ENCODE measurements at places on chromosomes 7 and 10.
A peak's percentile ranks its signal among the peaks of the same experiment; 100 is the strongest.

DNA sequence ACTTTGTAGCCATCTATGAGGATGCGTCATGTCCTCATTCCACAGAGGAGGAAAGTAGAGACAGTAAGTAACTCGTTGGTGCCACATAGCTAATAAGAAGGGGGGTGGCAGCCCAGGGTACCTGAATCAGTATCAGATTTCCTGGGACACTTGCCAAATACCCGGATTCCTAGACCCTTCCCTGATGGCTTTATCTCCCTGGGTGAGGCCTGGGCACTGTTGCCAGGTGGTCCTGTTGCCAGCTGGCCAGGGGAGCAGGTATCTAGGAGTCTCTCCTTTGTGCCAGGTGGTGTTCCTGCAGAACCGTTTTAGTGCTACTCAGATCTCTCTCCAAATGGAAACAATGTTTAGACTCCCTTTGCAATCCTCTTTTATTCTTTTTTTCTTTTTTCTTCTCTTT lies 12.7 kb downstream of the SLC29A3 start:
- no peak for DNase-seq

DNA sequence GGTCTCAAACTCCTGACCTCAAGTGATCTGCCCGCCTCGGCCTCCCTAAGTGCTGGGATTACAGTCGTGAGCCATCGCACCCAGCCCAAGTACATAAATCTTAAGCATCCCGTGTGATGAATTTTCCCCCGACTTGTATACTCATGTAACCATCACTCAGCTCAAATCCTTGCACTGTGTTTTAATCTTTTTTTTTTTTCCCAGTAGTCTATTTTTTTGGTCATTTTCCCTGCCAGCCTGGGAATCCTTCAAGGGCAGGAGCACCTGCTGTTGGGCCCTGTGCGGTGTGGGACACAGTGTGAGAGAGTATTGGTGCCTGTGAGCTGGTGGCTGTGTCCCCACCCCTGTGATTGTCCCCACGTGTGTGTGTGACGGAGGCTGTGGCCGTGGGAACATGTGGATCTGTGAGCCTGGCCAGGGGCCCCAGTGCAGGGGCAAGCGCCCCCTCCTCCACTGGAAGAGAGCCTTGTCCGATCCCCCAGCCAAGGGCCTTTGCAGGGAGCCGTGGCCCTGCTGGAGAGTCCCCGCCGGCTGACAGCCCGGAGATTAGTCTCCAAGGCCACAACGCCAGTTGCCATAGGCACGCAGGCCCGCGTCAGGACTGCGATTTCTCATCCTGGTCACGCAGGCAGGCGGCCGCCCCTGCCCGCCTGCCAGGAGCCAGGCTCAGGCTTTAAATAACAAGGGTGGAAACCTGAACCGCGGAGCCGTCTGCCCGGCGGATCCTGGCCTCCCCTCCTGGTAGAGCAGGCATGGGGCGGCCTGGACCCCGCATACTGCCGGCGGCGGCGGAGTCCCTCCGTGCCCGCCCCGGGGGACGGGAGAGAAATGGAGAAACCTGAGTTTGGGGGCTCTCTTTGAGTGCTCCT lies 26.5 kb downstream of the GTF2IRD1 start:
- no peak for DNase-seq

- no peak for DNase-seq
These were observed 45.6 kb downstream of the AUTS2 start for GRCh38 chr7:69643708-69644445.

DNA sequence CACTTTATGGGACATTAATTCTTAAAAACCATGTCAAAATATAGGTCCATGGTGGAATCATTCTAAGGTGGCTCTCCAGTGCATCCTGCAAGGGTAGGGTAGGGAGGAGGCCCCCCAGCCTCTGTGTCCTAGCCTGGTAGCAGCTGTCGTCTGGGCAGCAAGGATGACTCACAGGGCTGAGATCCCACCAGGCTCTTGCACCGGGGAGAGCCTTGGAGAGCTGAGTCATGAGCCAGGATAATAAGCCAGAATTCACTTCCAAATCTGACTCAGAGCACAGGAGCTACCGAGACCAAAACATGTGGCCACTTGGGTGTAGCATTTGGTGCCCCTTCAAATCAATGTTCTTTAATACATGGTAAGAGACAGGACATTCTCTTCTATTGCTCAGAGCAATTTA lies 298.5 kb downstream of the NEBL start:
- no peak for DNase-seq

DNA sequence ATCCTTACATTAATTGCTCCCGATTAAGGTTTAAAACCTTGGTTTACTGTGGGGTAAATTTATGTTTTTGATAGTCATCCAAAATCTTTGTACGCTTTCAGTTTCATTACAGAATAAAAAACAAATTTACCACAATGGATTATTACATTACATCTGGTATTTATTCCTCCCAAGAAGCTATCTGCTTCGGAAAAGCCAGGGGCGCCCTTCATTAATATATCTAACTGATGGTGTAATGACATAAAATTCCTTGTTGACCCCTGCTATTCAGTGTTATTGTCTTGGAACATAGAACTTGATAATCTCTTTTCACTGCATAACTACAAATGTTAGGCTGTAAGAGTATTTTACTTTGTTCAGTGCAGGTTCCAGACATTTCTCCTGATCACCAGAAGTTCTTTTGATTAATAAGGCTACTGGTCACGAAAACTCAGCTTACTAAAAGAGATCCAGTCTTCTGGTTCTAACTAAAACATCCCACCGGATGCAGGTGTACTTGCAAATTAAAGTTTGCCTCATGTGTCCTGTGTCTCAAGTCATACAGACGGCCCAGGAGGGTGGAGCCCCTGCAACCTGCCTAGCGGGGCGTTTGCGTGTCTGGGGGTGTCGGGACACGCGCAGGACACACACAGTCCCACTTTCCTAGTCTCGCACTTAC lies 581 bp upstream of the GLCCI1 start:
- no peak for DNase-seq

DNA sequence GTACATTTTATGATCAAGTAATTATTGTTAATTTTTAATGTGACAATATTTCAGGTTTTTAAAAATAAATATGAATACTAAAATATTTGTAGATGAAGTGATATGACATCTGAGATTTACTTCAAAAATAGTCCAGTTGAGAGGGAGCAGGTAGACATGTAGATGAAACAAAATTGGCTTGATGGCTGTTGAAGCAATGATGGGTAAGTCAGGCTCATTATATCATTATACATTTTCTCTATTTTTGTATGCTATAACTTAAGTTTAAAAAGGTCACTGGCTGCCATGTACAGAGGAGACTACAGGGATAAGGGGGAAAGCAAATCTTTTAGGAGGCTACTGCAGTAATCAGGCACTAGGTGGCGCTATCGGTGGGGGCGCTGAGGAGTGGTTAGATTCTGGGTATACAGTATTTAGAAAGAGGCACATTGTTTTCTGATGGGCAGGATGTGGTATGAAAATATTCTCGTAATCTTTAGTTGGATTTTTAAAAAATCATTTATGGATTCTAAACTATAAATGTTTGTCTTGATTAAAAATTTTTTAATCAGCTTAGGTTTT lies 189.8 kb upstream of the IMMP2L start:
- DNase-seq, result peak; percentile 59

GRCh38 chr10:96511044-96511945 lies 2.4 kb downstream of the TLL2 start:
- DNase-seq, result no peak

DNA sequence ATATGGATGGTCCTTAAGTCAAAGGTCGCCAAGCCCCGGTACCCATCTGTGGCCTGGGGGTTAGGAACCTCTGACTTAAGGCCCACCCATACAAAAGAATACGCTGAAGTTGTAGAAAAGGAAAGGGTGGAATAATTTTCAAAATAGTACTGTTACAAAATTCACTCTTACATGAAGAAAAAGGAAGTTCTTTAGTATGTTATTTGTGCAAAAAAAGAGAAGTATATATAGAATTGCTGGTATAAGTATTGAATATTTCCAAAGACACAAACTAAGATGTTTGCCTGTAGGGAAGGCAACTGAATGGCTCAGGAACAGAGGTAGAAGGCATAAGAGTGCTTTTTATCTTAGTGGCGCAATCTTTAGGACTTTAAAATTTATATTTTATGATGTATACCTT lies 78.7 kb downstream of the PRLHR start:
- DNase-seq, result no peak

DNA sequence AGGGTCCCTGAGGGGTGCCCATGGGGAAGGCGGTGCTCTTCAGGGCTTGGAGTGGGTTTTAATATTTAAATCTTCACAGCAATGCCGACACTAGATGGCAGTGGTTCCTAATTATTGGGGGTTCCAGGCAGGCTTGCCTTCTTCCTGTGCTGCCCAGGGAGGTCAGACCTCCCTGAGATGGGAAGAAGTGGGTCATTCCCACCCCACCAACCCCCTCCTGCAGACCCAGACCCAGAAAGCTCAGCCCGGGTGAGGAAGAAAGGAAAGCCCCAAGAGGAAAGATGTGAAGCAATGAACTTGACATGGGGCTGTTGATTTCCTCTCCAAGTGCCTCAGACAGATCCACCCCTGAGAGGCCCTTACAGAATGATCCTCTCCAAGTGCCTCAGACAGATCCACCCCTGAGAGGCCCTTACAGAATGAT lies 85.1 kb upstream of the LANCL2 start:
- no peak for DNase-seq

- DNase-seq, result peak; percentile 55
These were observed 41.1 kb downstream of the INSIG1 start for GRCh38 chr7:155338632-155339320.

GRCh38 chr7:55055479-55055878 lies 36.7 kb downstream of the EGFR start:
- DNase-seq, result no peak

- no peak for DNase-seq
These were observed 106.6 kb upstream of the RNF32 start for GRCh38 chr7:156533964-156534363.

DNA sequence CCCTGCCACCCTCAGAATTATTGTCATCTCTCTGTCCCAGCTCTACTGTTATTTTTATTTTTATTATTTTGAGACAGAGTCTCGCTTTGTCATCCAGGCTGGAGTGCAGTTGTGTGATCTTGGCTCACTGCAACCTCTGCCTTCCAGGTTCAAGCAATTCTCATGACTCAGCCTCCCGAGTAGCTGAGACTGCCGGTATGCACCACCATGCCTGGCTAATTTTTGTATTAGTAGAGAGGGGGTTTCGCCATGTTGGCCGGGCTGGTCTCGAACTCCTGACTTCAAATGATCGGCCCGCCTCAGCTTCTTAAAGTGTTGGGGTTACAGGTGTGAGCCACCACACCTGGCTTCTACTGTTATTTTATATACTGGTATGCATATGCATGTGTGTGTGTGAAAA lies 11.0 kb downstream of the CALHM2 start:
- DNase-seq, result no peak

DNA sequence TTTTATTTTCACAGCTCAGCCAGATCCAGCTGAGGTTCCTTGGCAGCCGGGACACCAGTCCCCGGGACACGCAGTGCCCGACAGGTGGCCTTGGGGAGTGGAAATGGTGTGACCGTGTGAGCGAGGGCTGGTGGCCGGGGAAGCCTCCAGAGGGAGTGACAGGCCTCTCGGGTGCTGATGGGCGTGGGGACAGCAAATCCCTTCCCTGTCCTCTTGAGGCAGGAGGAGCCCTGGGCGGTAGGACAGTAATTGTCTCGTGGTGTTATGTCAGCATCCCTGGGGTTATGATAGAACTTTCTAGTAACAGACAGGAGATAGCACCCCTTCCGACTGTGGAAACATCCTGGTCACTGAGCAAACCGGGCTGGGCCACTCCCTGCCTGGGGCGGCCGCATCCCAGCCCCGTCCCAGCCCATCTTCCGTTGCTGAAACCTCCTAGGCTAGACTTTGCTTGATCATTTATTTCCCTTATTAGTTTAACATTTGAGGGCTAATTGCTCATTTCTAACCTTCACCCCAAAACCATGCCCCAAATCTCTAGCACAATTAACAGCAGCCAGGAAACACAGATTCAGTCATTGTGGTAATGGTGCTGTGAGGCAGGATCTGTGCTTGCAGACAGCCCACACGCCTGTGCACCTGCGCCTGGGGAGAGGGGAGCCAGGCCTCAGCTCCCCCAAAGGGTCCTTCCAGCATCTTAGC lies 63.3 kb downstream of the ELFN1 start:
- DNase-seq, result no peak

DNA sequence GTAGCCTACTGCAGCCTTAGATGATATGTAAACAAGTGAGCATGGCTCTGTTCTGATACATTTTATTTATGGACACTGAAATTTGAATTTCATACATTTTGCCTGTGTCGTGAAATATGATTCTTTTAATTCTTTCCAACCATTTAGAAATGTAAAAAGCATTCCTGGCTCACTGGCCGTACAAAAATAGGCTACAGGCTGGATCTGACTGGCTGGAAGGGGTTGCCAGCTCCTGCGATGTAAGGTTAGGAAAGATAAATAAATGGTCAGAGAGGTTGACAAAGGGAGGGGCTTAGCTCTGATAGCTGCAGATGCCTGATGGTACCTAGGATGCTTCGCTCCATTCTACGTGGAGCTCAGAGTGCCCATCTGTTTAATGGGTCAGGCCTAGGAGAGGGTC lies 3.4 kb downstream of the ADCYAP1R1 start:
- DNase-seq, result no peak

DNA sequence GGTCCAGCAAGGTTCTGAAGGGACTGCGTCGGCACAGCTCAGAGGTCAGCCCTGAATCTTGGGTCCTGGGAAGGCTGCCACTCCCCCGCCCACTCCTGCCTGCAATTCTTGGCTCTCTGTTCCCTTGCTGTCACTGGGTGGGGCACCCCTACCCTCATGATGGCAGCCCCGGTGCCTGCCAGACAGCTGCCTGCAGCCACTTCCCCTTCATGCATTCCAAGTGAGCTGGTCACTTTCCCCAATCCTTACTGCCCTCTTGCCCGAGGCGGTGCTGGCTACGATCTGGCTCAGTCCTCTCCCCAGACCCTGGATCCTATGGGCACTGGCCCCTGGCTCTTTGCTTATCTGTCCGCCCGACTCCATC lies 14.2 kb downstream of the MYL10 start:
- DNase-seq, result no peak

DNA sequence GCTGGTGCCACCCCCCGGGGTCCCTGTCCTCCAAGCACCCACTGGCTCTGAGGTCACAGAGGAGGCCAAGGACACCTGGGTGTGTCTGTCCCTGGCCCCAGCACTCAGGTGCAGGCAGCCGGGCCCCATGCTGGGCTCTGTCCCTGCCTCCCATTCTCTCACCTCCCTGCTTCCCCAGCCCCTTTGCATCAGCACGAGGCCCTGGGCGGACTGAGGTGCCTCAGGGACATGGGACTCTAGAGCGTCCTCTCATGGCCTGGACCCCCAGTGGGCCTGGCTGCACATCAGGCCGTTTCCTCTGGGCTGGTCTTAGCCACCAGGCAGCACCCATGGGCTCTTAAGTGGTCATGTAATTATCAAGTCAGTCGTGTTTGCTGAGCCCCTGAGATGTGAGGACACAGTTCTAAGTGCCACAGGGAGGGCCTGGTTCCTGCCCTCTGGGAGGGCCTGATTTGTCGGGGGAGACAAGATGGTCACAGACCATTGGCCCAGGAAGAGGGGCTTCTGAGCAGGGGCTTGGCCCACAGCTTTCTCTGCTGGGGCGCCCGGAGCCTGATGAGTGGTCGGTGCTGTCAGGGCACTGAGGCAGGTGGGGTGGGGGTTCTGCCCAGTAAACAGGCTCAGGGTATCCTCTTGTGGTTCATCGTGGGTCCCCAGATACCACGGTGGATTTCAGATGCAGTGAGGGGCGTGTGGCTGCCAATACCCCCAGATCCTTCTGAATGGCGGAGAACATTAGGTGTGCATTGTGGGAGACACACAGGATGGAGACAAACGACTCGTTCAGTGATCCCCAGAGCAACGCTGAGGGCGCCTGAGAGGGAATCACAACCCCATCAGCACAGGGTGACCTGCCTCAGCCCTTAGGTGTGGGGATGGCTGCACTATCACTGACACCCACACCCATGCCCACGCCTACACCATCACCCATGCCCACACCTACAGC lies 152.5 kb downstream of the WDR37 start:
- DNase-seq, result no peak

GRCh38 chr10:852386-852785 lies 79.1 kb downstream of the LARP4B start:
- DNase-seq, result no peak

Data from T-helper 2 cell (primary cell).